ENCODE measurements at places on chromosomes 2 and 18.

DNA sequence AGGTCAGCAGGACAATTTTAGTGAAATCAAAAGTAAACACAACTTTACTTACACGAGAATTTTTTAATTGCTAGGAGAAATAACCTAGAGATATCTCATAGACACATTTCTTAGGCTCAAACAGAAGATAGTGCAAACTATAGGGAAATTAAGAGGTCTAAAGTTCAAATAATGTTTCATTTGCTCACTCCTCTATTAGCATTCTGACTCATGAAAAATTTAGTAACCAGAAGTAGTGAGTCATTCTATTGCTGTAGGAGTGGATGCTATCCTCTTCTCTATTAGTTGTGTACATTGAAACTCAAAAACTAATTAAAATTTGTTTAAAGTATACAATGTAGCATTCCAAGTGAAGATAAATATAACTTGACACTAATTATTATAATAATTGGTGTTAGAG lies 908.3 kb upstream of the TMEFF2 start:
- DNase-seq, result no peak

GRCh38 chr2:47528874-47529273 lies 125.9 kb downstream of the MSH2 start:
- DNase-seq, result no peak

DNA sequence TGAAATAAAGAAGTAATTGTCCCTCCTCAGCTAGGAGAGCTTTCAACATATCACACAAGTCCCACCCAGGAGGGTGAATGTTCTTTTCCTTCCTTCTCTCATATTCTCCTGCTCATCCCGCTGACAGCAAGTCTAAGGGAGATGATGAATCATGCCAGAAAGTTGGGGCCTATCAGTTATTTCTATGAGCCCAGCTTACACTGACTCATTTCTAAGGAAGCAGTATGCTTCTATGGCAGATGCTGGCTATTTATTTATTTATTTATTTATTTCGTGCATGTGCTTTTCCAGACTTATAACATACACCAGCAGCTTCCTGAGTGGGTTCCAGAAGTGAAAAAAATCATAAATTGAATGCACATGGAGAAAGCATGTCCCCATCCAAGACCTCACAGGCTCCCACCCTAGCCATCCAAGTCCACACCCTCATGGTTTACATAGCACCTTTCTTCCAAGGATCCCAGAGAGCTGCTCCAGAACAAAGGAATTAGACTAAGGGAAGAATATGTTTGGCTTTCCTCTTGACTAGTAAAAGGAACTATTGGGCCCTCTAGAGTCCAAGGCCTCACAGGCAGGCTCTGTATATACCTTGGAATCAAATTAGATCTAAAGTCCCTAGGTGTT lies 1074.2 kb upstream of the ZEB2 start:
- DNase-seq, result no peak

- DNase-seq, result no peak
Measured at GRCh38 chr2:430291-431040, 142.6 kb upstream of the ALKAL2 start.

DNA sequence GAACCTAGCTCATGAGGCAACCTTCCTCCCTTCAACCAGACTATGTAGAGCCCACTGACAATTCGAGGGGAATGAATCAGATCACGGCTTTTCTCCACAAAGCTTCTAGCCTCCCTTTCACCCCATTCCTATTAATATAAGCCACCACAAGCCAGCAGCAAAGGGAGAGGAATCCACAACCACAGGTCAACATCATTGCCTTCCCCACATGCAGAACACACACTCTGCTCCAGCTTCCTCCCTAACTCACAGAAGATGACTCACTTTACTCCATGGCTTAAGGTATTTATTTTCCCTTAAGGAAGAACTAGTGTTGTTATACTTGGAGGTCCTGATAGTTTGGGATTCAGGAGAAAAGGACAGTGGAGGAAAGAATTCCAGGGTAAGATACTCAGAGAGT lies 272.2 kb downstream of the C1D start:
- no peak for DNase-seq

- DNase-seq, result no peak
Measured at GRCh38 chr2:236793023-236794011, 223.7 kb downstream of the ACKR3 start.

GRCh38 chr2:24225499-24226242 lies 50.8 kb downstream of the FAM228A start:
- no peak for DNase-seq

GRCh38 chr2:30509716-30510115 lies 62.7 kb downstream of the LCLAT1 start:
- DNase-seq, result no peak

DNA sequence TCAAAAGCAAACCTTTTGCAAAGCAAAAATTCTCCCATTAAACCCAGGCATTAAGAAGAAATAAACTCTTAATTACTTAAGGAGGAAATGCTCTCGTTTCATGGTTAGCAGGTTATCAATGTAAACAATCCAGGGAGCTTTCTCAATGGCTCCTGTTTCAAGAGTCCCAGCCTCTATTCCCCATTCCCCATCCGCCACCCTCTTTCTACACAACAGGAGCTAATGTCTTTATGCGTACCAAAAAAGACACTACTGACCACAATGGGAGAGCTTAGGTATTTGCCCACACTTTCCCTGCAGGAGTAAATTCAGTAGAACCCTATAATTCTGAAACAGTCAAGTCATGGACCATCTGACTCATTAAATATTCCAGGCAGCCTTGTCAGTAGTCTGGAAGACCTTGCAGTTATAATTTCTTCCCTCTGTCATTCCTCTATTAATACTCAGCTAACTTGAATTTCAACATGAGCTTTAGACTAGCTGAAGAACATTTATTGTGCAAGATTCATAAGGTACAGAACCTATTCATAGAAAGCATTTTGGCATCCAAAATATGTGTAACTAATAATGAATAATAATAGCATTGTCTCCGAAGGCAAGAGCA lies 48.6 kb downstream of the SLC8A1 start:
- no peak for DNase-seq

DNA sequence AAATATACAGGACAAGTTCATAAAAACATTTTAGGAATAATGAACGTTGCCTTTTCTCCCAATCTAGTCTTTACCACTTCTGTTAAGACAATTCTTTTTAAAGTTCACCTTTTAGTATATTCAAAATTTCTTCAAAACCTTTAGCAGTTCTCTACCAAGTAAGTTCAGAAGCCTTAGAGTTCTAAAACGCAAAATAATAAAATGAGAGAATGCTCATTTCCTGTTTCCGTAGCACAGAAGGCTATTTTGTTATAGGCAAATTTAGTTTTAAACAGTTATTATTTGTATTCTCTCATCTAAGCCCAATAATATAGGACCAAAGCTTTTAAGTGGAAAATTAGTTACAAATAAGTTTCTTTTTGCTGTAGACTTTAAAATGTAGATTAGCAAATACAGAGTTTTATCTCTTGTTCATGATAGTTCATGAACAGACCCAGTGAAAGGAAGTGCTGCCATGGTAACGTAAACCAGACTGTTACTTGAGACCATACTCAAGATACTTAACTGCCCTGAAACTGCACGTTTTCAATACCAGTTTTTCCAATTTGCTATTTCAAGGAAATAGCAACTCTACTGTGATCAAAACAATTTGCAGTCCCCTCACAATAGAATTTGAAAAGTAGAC lies 173.1 kb upstream of the STON1 start:
- no peak for DNase-seq

- no peak for DNase-seq
Measured at GRCh38 chr2:52264911-52265310, 1233.0 kb upstream of the NRXN1 start.

DNA sequence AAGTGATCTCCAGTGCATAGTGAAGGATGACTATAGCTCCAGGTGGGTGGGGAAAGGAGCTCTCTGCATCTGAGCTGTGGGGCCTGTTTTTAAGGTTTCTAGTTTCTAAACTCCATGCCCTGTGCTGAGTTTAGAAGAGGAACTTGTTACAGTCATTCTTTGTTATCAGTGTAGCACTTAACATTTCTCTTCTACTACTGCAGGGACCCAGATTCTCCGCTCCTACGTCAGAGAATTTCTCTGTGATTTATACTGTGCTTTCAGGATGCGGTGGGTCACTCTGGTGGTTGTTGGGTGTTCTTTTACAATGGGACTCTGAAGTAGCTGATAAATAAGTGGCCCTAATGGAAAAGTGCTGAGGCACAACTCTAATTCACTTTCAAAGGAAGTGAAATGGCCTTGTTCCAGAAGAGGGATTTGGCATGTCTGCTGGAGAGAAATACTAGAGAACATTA lies 122.0 kb downstream of the WDSUB1 start:
- no peak for DNase-seq

DNA sequence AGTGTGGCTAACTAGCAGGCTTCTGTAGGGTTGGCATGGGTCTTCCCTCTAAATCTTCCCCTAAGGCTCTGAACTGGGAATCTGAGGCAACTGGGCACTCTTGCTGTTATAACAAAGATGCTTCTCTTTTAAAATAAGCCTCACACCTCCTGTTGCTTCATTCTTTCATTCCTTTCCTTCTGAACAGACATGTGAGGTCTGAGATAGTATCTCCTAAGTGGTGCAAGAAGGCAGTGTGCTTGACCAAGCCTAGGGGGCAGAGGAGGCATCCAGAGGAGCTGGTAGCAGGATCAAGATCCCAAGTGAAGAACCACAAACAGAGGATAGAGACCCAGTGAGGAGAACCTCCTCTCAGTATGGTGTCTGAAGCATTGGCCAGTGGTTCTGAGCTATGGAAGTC lies 90.9 kb downstream of the TTC27 start:
- no peak for DNase-seq

- no peak for DNase-seq
Measured at GRCh38 chr2:139214801-139215200, 434.6 kb upstream of the NXPH2 start.

DNA sequence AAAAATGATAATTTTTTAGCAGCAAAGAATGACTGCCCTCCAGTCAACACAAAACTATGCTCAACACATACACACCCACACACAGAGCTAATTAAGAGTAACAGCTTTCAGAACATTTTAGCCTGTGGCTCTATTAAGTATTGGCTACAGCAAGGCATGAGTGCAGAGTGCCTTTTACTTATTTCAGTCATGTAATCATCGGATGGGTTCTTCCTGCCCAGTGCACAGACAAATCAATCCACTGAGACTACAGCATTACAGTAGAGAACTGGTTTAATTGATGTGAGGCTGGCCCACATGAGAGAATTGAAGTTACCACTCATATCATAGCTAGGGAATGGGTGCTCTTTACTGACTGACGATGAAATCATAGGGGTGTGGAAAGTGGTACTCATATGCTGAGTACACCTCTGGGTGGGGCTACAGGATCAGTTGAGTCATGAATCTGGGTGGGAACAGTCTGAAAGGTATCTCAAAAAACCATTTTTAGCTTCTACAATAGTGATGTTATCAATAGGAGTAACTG lies 241.0 kb downstream of the FSIP2 start:
- no peak for DNase-seq

- no peak for DNase-seq
Measured at GRCh38 chr2:30655660-30656059, 151.6 kb downstream of the CAPN13 start.

DNA sequence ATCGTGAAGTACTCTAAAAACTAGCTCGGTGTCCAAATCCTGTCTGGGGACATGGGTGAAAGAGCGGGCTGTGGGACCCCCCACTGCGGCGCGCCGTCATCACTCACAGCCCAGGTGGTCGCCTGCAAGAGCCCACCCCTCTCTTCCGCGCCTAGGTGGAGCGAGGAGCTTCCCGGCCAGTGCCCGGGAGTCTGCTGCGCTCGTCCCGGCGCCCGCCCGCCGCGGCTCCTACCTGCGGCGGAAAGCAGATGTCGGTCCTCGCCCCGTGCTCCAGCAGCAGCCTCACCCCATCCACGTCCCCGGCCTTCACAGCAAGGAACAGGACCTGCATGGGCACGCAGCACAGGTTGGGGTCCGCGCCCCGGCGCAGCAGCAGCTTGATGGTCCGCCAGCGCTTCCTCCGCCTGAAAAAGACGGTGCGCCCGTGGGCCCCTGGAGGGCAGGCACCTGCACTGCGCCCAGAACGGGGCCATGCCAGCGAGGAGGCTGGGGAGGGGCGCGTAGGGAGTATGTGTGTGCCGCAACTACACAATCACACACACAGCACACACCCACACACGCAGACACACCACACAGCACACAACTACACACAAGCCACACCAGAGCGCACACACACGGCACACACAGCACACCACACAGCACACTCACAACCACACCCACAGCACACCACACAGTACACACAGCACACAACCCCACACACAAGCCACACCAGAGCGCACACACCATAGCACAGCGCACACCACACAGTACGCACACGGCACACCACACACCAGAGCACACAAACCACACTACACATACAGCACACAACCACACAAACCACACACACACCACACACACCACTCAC lies 37.4 kb downstream of the ANKMY1 start:
- no peak for DNase-seq

GRCh38 chr2:237456200-237456843 lies 30.7 kb upstream of the MLPH start:
- DNase-seq, result no peak

DNA sequence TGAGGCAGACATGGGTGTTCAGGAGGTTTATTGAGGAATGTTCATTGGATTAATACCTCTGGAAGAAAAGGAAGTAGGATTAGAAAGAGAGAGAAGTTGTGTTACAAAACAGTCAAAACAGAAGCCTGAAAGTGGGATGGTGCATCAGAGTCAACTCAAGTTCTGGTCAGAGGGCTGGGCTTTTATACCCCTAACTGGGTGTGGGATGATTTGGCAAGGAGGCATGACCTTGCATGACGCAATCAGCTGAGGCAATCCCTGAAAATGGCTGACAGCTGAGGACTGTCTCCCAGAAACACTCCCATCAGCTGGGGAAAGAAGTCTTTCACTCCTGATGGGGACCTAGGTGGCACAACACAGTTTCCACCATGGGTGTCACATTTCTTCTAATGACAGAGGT lies 818.2 kb downstream of the SATB2 start:
- DNase-seq, result no peak

DNA sequence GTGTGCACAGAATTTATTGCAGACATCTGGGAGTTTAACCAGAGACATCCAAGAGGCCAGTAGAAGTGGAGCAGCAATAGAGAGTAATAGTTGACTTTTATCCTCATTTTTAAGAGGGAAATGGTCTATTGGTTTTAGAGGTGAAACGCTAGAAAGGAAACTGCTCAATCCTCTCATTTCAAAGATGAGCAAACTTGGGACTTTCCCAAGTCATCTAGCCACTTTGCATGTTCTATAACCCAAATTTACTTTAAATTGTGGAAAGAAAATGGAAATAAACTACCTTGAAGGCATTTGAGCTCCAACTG lies 601.7 kb downstream of the ARHGAP15 start:
- DNase-seq, result no peak

GRCh38 chr18:59760619-59761600 lies 63.7 kb upstream of the CCBE1 start:
- DNase-seq, result no peak

DNA sequence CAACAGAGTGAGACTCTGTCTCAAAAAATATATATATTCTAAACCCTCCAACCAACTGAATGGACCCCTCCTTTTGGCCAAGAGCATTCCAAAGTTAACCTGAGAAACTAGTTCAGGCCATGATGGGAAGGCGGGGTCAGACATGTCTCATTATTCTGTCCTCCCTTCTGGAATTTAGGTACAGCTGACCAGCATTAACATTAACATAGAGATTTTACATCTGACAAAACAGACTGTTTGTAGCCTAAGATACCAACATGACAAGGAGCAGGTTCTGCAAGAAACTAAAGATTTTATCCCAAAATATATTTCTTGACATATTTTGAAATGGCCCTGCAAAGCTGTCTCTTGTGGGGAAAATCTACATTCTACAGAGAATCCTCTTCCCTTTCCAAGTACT lies 6.8 kb upstream of the PDK1 start:
- no peak for DNase-seq

Data from activated CD4-positive, alpha-beta T cell treated with anti-CD3 and anti-CD28 coated beads for 4 hours (primary cell).